Urinary bladder (tissue), 4 donors: ENCODE measurements at places on chromosomes 2 and 18. TPM values are rescaled to one million over a fixed set of nuclear protein-coding genes. Genes with fewer than 3 reads are reported as not detected.

Gene MARCO
- total RNA-seq = 0.42 TPM

Gene MLPH
- total RNA-seq = 11.7 TPM

Gene C2orf15
- 1.5 TPM for total RNA-seq

Gene GPR155
- total RNA-seq = 17.3 TPM

Gene HOXD1
- total RNA-seq = 0.90 TPM

Gene LAMA3
- 32.3 TPM for total RNA-seq

Gene GPATCH11
- total RNA-seq = 10.5 TPM

Gene PSME4
- total RNA-seq = 100 TPM

Gene HOXD12
- 2.2 TPM for total RNA-seq

Gene ANKRD30B
- total RNA-seq = not detected

Gene LBX2
- 0.95 TPM for total RNA-seq

Gene SPEG
- total RNA-seq = 31.2 TPM

Gene NPAS2
- 11.8 TPM for total RNA-seq

Gene CTIF
- 26.6 TPM for total RNA-seq
